ENCODE measurements at places on chromosomes 7 and 10.
A peak's percentile ranks its signal among the peaks of the same experiment; 100 is the strongest.

DNA sequence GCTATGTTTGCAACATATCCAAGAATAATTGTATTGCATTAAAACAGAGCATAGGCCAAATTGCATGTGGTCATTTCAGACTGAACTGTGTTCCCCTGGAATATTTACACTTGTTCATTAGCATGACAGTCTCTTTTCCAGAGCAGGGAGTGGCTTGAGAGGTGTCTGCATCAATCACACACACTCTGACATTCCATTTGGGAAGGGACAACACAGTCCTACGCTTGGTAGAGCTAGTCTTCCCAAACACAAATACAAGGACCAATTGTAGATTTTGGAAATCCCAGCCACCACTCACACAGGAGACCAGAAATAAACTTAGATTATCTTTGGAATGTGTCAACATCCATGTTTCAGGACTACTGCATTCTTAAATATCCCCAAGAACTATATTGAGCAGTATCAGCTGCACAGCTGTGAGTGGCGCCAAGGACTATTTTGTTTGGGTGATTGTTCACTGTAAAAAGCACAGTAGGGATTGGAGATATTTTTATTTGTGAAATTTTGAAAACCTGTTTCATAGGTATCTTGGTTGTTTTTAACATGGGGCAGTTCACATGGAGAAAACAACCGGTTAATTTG, 93.6 kb upstream of the PRR15 start:
- no peak for DNase-seq

DNA sequence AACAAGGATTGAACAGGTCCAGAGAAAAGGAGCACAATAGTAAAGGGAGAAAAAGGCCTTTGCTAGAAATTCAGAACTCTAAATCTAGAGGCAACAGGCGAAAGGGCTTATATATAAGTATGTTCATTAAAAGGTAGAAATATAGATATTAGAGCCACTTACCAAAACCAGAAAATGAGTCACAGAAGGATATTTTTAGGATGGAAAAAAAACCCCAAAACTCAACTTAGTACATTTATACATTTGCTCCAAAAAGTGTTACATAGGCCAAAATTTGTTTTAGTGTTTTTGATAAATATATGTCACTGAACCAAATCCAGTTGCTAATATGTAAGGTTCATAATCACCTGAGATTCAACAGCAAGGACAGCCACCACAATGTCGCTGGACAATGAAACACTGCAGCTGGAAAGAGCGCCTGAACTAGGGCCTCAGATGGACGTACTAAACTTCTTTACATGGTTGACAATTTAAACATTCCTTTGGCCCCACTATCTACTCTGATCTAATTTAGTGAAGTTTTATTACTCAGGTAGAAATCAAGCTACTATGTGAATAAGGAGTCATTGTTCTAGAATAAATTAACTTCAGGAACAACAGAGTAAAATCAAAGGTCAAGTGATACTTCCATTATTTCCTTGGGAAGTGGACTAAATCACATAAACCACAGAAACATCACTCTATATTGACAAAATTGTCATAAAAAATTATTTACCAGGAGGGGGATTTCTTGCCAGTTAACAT, 10.9 kb downstream of the FAM3C start:
- no peak for DNase-seq

DNA sequence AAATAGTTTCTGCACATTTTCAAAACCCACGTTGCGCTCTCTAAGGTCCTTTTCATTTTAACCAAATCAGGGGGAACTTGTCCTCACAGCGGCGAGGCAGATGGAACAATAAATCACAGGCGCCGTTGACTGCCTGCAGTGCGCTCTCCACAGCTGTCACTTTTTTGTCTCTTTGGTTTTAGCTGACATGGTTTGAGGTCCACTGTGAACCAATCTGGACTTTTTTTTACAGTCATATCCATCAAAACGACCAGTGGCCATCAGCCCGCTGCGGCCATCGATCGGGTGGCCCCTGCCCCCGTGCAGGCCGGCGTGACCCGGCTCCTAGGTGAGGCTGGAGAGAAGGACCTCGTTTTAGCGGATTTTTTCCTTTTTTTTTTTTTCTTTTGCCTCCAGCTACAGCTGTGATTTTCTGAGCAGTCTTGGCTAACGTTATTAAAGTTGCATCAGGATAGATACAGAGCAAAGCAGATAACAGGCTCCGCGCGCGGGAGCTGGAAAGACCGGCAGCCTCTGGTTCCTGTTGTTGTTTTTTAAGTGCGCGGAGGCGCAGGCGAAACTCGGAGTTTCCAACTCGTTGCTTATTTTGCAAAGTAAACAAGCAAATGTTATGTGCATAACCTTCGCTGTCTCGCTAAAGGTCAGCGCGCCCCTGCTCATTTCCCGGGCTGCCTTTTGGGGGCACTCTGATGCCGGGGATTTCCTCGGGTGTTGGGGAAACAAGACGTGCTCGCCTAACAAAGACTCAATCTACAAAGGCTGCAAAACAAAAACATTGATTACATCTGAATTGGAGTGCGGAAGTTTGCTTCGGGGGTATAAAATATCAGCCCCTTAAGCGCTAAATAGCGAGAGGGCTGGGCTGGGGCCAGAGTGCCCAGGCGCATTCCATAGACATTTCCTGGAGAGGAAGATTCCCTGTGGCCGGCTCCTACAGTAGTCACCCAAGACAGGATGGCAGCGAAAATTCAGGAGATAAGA, 414.8 kb upstream of the MKI67 start:
- DNase-seq, result no peak

DNA sequence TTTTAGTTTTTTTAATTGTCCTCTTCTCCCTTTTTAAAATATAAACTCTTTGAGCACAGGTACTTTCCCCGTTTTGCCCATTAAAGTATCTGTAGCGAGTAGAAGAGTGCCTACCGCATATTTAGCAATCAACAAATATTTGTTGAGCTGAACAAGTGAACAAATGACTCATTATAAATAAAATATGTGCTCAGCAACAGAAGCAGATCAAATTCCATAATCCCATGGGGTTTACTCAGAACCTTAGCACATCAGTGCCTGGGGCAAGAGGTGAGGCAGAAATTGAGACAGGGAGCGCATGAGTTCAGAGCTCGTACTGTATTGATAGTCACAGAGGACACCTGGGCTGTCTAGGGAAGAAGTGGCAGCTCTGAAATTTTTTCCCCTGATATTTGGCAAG, 161.0 kb downstream of the SEM1 start:
- DNase-seq, result no peak

DNA sequence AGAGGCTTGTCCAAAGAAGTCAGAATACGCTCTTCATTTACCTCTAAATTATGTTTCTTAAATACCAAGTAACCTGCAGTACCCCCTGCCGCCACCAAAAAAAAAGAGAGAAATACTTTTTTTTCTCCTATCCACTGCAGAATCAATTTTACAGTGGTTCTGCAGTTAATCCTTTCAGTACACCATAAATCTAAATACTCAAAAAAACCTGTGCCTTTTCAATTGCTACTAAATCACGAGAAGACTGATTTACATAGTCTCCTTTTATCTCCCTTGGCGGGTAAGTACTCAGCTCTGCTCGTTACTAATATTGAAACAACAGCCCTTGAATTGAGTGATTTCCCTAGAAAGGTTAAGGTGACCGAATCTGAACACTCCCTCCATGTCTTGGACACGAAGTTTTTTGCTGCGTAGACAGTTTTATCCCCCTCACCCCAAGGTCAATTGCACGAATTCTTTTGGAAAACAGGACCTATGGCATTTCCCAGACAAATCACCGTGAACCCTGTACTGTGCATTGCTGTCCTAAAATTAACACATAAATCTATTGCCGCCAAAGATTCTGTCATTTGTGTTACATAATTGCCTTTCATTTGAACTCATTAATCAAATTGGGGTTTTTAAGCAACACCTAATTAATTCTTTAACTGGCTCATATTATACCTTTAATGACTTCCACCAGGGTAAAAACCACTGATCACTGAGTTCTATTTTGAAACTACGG, 512 bp upstream of the VIM start:
- DNase-seq, result no peak

GRCh38 chr10:21385536-21385935, 139.9 kb downstream of the SKIDA1 start:
- no peak for DNase-seq

GRCh38 chr7:65938336-65938895, 43.6 kb downstream of the GUSB start:
- no peak for DNase-seq

DNA sequence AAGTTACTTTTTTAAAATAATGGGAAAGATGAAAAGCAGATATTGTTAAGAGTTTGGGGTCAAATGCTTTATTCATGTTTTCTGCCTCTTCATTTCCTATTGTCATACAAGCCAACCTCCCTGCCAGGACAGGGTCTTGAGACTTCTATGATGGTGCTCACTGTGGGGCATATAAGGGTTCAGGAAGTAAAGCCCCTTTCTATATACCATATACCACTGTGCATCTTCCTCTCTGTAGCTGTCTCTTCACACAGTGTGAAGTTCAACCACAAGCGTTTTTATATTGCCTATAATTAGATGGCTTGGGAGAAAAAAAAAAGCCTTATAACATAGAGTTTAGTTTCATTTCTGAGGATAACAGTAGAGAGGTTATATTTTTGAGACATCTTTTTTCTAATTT, 389.8 kb upstream of the SORCS1 start:
- no peak for DNase-seq

- no peak for DNase-seq
Observed at GRCh38 chr10:70354556-70354955, 27.9 kb downstream of the LRRC20 start.

DNA sequence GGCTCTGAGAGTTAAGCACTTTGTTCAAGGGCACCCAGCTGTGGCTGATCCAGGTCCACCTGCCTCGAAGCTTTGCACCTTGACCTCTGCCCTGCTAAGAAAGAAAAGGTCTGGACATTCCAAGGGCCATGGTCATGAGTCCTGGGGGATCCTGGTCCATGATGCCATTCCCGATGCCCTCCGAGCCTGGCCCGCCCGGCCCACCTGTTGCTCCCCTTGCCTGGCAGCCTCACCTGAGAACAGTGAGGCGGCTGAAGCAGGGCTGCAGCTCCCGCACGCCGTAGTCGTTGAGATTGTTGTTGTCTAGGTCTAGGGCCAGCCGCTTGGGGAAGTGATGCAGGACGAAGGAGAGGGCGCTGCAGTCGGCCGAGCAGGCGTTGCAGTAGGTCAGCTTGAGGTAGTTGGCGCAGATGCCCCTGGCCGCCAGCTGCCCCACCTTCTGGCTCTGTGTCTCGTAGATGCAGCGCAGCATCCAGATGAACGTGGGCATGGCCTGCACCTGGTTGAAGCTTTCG, 27.5 kb downstream of the NOD1 start:
- no peak for DNase-seq

DNA sequence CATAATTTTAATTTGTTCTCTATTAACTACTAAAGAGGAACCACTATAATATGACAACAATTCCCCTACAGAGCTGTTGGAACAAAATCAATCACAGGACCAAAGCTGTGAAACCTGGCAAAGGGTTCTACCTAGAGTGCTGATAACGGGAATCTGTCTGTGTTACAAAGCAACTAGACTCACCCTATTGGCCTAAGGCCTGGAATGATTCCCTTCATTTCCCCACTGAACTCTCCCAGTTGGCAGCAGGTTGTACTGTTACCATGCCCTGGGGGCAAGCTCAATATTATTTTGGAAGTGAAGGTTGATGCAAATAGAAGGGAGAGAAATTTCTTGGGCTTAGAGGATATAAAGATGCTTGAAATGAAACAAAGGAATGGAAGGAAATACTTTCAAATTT, 81.8 kb downstream of the SEMA3A start:
- no peak for DNase-seq

GRCh38 chr10:33749067-33749735, 414.7 kb upstream of the NRP1 start:
- DNase-seq, result no peak

- no peak for DNase-seq
Observed at GRCh38 chr10:100882671-100883311, 30.0 kb upstream of the SLF2 start.

DNA sequence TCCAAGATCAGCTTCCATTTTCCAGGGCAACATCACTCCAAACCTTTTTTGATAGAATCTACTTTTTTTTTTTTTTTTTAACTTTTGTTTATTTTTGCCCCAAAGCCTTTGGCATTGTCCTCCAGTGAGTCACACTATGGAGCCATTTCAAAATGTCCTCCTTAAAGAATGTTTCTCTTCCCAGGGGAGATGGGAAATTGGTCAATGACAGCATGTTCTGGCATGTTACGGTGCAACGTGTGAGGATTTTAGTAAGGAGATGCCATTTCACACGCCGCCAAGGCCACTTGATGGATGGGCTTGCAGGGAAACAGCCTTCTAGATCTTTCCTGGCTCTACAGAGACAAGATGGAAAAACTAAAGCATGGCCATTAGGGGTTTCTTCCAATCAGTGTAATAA, 30.7 kb upstream of the TRIL start:
- no peak for DNase-seq

DNA sequence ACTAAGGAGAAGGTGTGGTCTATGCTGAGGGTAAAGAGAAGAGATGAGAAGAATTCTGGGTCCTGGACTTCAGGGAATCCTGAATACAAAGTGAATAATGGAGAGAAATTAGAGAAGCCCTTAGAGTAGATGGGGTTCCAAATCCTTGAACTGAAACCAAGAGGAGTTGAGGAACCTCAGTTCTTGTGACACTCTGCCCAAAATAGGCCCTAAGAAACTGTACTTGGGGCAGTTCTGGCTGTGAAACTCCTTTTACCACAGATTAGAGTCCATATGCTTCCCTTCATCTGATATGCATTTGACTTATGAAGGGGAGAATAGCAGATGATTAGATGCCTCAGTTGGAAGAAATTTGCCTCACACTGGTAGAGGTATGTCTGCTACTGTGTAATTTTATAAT, 19.0 kb downstream of the TES start:
- DNase-seq, result no peak

DNA sequence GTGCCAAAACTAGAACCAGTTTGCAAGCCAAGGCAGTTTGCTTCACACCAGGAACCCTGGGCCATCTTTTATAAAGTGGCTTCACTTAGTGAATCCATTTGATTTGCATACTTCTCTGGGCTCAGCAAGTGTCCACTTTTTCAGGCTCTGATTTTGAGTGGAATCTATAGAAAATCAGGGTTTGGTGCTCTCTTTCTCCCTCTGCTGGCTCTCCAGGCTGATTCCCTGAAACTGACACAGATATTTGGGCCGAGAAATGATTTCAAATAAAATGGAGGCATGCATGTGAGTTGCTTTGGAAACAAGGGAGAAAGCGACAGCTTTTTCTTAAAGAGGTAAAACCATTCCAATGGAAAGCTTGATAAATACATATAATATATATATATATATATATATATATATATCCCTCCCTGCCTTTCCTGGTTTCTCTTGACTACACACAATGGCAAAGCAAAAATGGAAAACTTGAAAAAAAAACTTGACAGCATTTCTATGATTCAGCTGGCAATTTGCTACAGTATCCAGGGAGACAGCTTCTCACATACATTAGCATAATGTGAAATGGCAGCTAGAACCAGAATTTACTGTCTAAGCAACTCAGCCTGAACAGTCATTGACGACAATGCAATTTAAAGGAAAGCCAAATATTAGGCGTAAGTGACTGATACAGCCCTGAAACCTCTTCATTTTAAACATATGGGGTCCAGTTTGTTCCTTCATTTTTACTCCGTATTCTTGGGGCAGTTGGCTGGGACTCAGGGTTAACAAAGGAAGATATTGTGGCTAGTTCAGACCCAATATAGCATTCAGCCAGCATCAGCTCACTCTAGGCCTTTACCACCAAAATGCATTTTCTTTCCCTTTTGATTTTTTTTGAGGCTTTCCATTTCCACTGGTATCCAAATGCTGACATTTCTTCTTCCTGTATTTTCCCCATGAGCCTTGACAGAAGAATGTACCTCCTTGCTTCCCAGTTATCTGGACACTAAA, 188.5 kb downstream of the TMEM178B start:
- no peak for DNase-seq

- peak; percentile 36 for DNase-seq
Observed at GRCh38 chr10:69629897-69630650, at the start of gene FAM241B. Gene FAM241B, plus strand, starts transcription at chr10:69630247. Its CDS starts 1,497 bp downstream, at chr10:69631744.

- DNase-seq, result no peak
Observed at GRCh38 chr7:101923602-101923985, 106.2 kb downstream of the CUX1 start.
